Activated T-cell treated with anti-CD3 and anti-CD28 coated beads, Interleukin-2, amount 50 U/mL, for 1 hour (primary cell): ENCODE measurements at places on chromosomes 16 and 17.
A peak's percentile ranks its signal among the peaks of the same experiment; 100 is the strongest.

DNA sequence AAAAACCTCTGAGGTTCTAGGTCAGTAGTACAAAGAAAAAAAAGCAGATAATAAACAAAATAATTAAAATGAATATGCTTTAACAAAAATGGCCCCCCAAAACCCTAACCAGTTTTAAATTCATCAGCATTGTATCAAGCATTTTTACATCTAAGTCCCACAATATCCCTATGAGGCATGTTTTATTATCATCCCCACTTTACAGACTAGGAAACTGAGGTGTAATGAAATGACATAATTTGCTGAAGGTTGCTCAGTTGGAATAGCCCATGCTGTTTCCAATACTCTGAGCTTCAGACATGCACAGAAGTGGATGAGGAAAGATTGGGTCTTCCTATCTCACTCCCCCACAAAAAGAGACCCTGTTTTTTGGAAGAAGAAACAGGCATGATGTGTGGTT lies 88.3 kb downstream of the SNX11 start:
- no peak for DNase-seq

DNA sequence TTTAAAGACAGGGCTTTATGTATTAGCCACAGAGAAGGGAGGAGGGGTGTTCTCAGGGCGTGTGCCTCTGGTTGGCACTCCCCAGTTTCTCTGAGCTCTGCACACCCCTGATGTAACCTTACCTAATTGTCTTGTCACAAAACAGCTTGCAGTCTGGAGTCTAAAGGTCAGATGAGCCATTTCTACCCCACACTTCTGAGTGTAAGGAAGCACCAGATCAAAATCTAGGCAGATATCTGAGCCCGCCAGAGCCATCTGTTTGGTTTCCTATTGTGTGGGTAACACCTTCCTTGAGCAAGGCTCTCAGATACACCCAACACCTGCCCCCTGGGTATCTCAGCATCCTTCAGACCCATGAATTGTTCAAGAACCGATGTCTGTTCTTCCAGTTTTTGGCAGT lies 15.5 kb downstream of the CDH1 start:
- DNase-seq = no peak

DNA sequence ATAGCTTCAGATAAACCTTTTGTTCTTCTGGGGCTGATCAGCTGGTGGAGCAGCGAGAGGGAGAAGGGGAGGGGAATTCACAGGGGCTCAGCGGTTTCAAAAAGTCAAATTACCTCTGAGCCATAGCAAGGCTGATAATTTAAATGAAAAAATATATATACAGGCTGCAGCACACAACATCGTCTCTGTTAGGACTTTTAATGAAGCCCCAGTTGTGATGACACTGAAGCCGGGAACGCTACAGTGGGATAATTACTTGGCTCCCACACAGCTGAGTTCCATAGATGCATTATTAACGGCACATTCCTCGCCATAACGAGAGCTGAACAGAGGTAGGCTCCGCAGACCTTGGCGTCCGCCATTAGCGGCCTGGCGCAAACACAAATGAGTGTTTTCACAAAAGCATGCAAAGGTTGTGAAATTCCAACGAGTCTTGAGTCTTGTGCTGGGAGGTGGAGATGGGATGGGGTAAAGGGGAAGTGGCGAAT lies 216.0 kb downstream of the C16orf78 start:
- no peak for DNase-seq

DNA sequence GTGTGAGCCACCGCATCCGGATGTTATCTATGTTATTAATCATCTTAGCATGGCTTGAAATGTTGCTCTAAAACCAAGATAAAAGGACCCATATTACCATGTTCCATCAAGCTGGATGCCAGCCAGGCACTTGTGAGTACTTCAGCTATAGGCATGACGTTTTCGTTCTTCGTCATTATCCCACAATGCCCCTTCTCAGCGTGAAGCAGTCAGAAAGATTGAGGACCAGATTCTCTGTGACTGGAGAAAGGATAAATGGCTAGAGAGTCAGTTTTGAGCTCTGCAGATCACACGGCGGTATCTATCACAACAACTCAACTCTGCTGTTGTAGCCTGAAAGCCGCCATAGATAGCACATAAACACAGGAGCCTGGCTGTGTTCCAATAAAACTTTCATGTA lies 29.8 kb upstream of the LCMT1 start:
- no peak for DNase-seq

DNA sequence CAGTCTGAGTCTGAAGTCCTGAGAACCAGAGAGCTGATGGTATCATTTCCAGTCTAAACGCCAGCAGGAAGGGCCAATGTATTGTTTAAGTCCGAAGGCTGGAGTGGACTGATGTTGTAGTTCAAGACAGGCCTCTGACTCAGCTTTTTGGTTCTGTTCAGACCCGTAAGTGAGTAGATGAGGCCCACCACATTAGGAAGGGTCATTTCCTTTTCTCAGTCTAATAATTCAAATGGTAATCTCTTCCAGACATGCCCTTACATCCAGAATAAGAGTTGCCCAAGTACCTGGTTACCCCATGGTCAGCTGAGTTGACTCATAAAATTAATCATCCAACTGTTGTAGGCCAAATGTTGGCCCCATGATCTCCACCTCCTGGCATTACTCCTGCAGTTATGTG lies 442.6 kb upstream of the HSBP1 start:
- no peak for DNase-seq

DNA sequence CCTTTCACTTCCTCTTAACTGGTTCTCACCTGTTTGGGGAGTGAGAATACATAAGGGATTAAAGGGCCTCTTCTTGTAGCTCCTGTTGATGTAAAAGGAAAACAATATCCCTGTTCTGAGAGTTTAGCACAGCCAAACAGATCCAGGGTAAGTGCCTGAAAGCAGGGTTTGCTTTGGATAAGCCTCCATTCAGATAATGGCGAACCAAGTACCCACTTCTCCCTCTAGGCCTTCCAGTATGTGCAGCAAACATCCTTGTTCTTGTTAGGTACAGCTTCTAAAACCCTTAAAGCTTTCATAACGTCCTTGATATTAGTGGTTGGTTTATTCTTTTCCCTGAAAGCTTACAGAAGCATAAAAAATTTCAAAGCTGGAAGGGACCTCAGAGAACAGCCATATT lies 130.6 kb upstream of the DNAH9 start:
- no peak for DNase-seq

DNA sequence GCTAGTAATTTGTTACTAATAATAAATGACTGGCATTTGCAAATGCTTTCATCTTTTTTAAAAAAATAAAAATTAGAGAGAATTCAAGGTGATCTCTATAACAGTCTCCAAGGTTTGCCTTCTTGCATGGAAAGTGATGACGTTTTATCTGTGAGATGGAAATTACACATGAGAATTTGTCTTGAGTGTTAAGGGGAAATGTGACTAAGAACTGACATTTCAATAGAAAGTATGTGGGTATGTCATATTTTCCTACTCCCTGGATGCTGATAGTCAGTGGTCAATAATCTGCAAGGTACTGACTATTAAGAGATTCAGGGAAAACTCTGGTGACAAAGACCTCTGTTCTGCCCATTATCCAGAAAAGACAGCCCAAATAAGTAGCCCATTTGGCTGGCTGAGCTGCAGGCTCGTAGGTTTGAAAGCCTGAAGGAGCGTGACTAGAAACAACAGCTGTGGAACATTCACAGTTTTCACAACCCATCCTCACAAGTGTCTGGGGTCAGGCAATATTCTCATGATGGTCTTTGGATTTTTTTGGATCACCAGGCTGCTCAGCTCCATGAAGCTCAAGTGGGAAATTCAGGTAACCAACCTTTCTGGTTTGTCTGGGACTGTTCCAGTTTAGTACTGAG lies 49.7 kb upstream of the WSCD1 start:
- DNase-seq = no peak

GRCh38 chr17:9200699-9201359 lies 179.5 kb downstream of the NTN1 start:
- no peak for DNase-seq

GRCh38 chr17:33595828-33596227 lies 302.7 kb upstream of the ASIC2 start:
- no peak for DNase-seq

DNA sequence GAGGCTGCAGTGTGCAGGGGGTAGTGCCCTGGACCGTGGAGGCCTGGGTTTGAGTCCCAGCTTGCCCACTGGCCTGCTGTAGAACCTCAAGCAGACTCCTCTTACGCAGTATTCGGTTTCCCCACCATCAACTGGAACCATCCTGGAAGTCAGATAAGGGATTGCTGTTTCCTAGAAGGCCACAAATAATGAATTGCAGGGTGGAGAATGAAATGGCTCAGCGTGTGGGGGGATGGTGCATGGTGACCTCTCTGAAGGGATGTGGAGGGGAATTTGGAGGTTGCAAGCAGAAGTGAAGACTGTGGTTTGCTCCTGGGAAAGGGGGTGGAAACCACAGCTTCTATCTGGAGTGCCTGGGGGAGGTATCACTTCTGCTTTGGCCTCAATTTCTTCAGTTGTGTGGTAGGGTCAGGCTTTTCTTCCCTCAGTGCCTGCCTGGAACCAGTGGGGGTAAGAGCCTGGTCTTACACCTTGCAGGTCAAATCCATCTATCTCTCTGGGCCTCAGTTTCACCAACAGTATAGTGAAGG lies 1.7 kb downstream of the ADGRG5 start:
- peak; percentile 8 for DNase-seq

DNA sequence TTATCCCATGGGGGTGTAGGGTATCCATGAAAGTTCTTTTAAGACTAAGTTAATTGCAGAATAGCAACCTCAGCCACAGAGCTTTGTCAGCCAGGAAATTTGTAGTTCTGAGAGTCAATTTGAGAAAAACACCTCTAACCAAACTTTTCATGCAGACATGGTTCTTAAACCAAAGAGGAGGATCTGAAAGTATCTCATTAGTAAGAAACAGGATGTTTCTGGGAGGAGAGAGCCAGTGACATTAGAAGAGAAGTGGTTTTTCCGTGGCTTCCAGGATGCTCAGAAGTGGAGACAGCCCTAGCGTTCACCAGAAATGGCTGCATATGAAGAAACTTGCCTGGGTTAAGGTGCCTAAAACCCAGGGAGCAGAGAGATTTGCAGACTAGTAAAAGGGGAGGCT lies 7.9 kb downstream of the GNAO1 start:
- no peak for DNase-seq

- DNase-seq = no peak
Observed at GRCh38 chr17:50125420-50125997, 4.5 kb downstream of the SAMD14 start.
